Testis (tissue), 5 donors: ENCODE measurements at places on chromosomes 4 and X. TPM values are rescaled to one million over a fixed set of nuclear protein-coding genes. Genes with fewer than 3 reads are reported as not detected.
A peak's percentile ranks its signal among the peaks of the same experiment; 100 is the strongest.

- H3K36me3 ChIP-seq = no peaks in the 10 kb centered on the region
- H3K27me3 ChIP-seq = no peaks in the 10 kb centered on the region
- H3K4me3 ChIP-seq = no peak overlapping the region
- no peaks in the 10 kb centered on the region for H3K4me1 ChIP-seq
Measured at GRCh38 chr4:72987741-72988729, 81.5 kb downstream of the COX18 start.

GRCh38 chr4:2276581-2277325, 14.8 kb upstream of the MXD4 start:
- H3K4me1 ChIP-seq = peaks cover 12% of the 10 kb centered on the region
- H3K36me3 ChIP-seq = no peaks in the 10 kb centered on the region
- H3K27me3 ChIP-seq = no peaks in the 10 kb centered on the region
- no peak overlapping the region for H3K27ac ChIP-seq
- no peak for DNase-seq
- no peak overlapping the region for H3K4me3 ChIP-seq

DNA sequence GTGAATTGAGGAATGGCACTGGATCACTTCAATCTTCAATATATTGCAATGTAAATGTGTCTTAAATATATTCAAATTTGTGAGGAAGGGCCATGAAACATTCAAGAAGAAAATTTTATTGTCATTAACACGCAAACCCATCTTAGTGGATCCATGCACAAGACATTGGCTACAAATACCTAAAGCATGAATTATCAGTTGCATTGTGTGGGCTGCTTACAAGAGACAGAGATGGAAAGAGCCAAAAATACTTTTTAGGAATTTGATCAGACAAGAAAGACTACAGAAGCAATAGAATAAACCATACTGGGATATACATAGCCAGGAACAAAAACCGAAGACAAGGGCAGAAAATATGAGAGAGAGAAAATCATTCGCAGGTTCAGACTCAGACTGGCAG, 616.2 kb upstream of the GRIA3 start:
- H3K27ac ChIP-seq = no peak overlapping the region
- H3K36me3 ChIP-seq = no peaks in the 10 kb centered on the region
- H3K27me3 ChIP-seq = no peaks in the 10 kb centered on the region
- no peaks in the 10 kb centered on the region for H3K4me1 ChIP-seq
- H3K4me3 ChIP-seq = no peak overlapping the region

DNA sequence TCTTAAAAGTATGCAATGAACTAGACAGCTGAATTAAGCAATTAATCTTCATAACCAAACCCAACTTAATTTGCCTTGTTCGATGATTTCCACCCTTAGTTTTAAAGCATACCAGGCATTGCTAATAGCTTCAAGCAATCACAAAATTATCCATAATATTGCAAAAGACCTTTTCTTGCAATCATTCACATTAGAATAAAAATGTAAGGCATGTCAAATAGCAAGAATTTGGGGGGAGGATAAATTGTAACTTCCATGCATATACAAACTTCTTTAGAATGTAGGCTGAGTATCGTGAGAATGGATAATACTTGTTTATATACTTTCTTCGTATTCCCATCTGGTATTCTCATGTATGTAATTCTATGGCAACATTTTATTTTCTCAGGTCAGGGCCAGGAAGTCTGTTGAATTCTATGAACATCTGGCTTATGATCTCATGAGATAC, 28.7 kb upstream of the BMP2K start:
- DNase-seq = no peak
- H3K4me1 ChIP-seq = no peaks in the 10 kb centered on the region
- no peaks in the 10 kb centered on the region for H3K36me3 ChIP-seq
- H3K27ac ChIP-seq = no peak overlapping the region
- H3K27me3 ChIP-seq = no peaks in the 10 kb centered on the region

DNA sequence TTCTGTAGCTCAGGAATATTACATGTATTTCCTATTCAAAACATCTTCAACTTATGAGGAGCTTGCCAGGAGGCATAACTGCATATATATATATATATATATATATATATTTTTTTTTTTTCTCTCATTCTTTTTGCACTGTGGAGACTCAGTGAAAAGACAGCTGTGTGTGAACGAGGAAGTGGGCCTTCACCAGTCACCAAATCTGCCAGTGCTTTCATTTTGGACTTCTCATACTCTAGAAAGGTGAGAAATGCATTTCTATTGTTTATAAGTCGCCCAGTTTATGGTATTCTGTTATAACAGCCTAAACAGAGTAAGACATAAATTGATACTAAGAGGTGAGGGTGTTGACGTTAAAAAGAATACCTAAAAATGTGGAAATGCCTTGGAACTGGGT, 710.6 kb downstream of the TRAM1L1 start:
- H3K27ac ChIP-seq = no peak overlapping the region
- DNase-seq = no peak
- H3K4me3 ChIP-seq = no peak overlapping the region
- H3K36me3 ChIP-seq = no peaks in the 10 kb centered on the region
- no peaks in the 10 kb centered on the region for H3K27me3 ChIP-seq

DNA sequence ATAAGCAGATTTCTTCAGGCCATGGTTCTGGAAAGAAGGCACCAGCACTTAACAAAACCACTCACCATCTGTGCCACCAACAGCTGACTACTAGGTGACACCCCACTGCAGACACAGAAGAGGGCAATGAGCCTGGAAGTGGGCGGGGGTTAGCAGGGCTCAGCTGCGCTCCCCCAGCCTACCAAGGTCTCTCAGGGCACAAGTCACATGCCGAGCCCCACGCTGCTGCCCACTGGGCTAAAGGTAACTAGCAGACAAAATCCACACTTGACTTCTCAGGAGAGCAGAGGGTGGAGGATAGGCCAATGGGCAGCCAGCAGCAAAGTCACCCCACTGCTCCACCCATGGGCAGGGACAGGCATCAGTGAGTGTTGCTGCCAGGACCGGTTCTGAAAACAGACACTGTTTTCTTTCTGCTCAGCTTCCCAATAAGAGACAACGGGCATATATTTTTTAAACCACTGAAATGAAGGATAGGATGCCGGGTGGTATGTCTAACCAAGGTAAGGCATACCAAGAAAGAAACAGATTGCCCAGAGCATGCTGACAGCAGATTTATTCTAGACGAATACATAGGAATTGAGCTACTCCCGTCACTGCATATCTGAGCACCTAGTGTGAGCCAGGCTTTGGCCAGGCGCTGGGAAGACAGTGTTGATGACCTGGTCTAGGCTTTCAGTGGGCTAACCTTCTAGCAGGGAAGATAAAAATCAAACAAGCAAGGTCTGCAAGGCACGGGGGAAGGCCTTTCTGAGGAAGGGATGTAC, 20.1 kb downstream of the ACSL1 start:
- no peak for DNase-seq
- H3K36me3 ChIP-seq = no peaks in the 10 kb centered on the region
- H3K27ac ChIP-seq = no peak overlapping the region
- no peak overlapping the region for H3K4me3 ChIP-seq
- H3K4me1 ChIP-seq = peaks cover 12% of the 10 kb centered on the region
- H3K27me3 ChIP-seq = no peaks in the 10 kb centered on the region

DNA sequence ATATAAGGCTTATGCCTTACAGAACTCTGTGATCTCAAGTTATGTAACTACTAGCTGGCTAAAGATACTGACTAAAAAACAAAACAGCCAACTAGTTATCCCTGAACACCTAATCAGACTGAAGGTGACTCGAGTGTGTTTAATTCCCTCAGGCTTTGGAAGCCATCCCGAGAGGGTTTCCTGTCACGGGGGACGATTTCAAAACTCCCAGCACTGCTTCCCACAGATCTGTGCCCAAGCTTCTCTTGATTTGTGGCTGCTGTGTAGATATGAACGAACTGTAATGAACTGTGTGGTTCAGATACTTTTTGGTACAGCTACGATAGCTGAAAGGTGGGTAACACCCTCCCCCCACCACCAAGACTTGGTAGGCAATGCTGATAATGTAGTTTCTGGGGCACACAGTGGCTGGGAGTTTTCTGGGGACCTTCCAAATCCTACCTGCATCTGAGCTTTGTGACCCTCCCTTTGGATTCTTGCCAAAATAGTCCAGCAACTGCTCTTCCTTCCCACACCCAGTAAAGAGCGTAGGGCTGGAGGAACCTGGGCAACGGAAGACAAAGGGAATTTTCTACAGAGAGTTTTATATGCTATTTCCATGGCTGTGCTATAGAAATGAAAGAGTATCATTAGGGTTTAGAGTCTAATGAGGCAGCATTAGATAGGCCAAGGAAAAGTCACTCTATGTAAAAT, 148.8 kb downstream of the MGST2 start:
- H3K27ac ChIP-seq = peak overlapping the region; percentile 87
- DNase-seq = peak; percentile 26
- peaks cover 36% of the 10 kb centered on the region for H3K4me1 ChIP-seq
- H3K4me3 ChIP-seq = no peak overlapping the region
- H3K27me3 ChIP-seq = no peaks in the 10 kb centered on the region

DNA sequence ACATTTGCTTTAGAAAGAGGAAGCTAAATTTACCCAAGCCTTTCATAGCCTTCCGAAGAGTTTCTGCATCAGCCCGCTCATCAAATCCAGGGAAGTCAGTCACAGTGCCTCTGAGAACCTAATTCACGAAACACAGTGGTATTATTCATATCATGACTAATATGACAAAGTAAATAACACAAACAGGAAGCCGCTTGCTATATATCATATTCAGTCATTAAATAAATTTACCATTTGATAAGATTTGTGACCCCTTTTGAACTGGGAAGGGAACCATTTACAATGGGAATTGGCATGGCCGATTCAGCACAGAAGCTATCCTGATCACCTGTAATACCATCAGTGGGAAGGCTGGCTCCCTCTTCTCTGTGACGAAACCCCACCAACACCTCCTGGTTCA, 10.5 kb downstream of the ANXA5 start:
- no peaks in the 10 kb centered on the region for H3K36me3 ChIP-seq
- H3K27ac ChIP-seq = no peak overlapping the region
- H3K4me1 ChIP-seq = peaks cover 32% of the 10 kb centered on the region
- H3K4me3 ChIP-seq = no peak overlapping the region

- no peaks in the 10 kb centered on the region for H3K4me1 ChIP-seq
- peak; percentile 19 for DNase-seq
- no peak within 1 kb of the TSS for H3K27ac ChIP-seq
Measured at GRCh38 chr4:81214881-81215868, at the start of gene PRKG2. Gene PRKG2, minus strand, starts transcription at chr4:81215222. Its CDS starts 10,175 bp downstream, at chr4:81205047.

DNA sequence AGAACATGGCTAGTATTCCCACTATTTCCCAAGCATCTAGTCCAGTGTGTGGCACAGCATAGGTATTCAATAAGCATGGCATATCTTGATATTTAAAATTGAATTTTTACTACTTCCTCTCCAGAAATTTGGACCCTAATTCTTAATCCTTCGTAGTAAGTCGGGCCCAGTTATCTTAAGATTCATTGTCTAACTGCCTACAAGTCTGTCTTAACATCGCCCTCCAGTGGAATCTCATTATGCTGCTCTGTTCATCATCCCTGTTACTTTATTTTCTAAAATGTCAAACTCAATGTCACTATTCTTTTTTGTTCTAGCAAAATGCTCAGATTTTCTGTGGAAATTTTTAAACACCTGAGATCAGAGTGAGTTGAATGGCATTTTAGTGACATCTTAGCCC, 606.2 kb downstream of the KLHL13 start:
- peak; percentile 11 for DNase-seq
- H3K27ac ChIP-seq = no peak overlapping the region
- H3K4me3 ChIP-seq = no peak overlapping the region
- no peaks in the 10 kb centered on the region for H3K36me3 ChIP-seq

DNA sequence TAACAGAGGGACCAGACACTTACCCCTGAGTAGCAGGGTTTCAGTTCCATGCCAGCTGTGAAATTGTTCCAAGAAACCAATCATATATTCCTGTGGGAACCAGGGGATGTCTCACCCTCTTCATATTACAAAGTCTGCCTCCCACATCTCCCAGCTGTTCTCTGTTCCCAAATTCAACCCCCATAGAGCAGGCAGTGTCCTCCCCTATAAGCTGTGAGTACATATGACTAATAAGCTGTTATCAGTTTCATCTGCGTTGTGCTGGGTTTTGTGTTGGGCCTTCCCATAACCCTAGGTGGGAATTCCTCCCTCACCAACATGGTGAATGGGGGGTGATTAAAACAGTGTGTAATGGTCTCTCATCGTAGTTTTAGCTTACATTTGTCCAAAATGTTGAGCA, 41.0 kb downstream of the CEP44 start:
- DNase-seq = no peak
- no peak overlapping the region for H3K4me3 ChIP-seq
- H3K36me3 ChIP-seq = no peaks in the 10 kb centered on the region
- no peaks in the 10 kb centered on the region for H3K4me1 ChIP-seq
- no peaks in the 10 kb centered on the region for H3K27me3 ChIP-seq

GRCh38 chr4:6476893-6477292, 4.5 kb upstream of the PPP2R2C start:
- H3K27ac ChIP-seq = no peak overlapping the region
- H3K36me3 ChIP-seq = no peaks in the 10 kb centered on the region
- no peak for DNase-seq

DNA sequence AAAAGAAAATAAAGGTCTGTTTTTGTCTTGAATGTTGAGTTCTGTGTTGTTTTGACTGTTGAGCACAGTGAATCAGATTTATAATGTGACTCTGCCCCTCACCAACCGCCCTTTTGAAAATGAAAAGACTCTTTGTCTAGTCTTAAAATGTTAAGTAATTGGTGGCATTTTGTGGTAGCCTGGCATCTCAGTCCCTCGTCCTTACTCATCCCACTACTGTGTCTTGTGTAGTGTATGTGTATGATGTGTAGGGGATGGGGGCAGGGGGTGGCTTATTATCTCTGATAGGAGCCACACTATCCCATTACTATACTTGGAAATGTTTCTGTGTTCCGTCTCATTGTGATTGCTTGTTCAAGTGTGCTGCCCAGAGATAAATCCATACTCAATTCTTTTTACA, 12.2 kb downstream of the KLHL34 start:
- no peak for DNase-seq
- no peaks in the 10 kb centered on the region for H3K27me3 ChIP-seq
- no peak overlapping the region for H3K27ac ChIP-seq

GNRHR gene
- total RNA-seq = 0.16 TPM

DUX4 gene
- not detected for total RNA-seq

SLC25A5 gene
- 246 TPM for total RNA-seq

TASL gene
- total RNA-seq = 0.25 TPM

CSAG1 gene
- total RNA-seq = 0.50 TPM

TFDP3 gene
- total RNA-seq = 10.9 TPM
